Motor neuron (in vitro differentiated cells): ENCODE measurements at places on chromosomes 5 and 9.

GRCh38 chr5:71914281-71914680 is 193.0 kb upstream of the MAP1B start:
- ATAC-seq, result no peak

GRCh38 chr9:97604901-97605645 is 28.1 kb downstream of the TSTD2 start:
- ATAC-seq, result no peak

- no peak for ATAC-seq
Observed at GRCh38 chr9:14412775-14413174, 98.8 kb upstream of the NFIB start.

DNA sequence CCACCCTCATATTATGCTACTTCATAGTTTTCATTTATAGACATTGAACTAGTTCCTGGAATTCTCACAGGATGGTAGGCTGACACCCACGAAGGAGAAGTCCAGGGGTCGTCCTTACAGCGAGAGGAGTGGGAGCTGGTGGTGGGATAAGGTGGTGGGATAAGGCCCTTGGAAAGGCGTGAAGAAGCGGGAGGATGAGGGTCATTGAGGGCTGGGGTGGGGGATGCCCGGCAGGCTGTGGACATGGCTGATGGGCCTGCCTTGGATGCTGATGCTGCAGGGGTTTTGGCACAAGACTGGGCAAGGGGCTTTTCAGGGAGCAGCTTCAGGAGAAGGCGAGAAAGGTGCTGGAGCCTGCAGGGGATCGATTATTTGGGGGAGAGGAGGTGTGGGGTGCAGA is 9.4 kb downstream of the DAB2IP start:
- ATAC-seq, result no peak

DNA sequence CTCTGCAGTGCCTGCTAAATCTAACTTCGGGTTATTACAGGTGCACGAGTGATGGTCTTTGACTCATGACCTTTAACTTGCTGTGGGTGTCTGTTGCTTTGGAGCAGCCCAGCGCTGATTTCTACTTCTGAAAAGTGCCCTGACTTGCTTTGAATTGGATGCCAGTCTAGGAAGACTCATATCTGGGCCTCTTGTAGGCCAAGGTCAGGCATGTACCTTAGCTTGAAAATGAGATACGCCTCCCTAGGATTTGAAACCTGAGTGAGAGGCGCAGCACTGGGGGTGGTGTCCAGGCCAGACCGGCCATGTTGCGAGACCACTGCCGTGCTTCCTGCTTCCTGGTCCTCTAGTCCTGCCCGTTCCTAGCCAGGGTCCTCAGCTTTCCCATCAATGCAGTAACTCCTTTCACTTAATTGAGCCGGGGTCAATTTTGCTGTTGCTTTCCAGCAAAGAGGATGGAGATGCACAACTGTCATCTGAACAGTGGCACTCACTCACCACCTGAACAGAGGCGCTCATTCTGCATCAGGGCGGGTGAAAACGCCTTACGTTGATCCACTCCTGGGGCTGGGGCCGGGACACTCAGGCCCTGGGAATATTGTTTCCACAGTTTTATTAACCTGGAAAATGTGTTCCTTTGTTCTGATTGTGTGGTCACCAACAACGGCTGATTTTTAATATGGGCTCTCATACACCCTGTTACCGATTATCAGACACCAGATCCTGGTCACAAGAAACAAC is 14.3 kb downstream of the PCAT7 start:
- no peak for ATAC-seq

- ATAC-seq, result no peak
Observed at GRCh38 chr5:41755705-41756104, 114.5 kb downstream of the OXCT1 start.

- peak; percentile 30 for ATAC-seq
Observed at GRCh38 chr5:1103093-1103492, 8.8 kb downstream of the SLC12A7 start.

- no peak for ATAC-seq
Observed at GRCh38 chr5:181198905-181199519, 6.0 kb downstream of the TRIM7 start.

GRCh38 chr5:31754741-31755675 is 116.1 kb downstream of the PDZD2 start:
- ATAC-seq, result no peak

- no peak for ATAC-seq
Observed at GRCh38 chr5:103617913-103618312, 55.3 kb upstream of the NUDT12 start.

DNA sequence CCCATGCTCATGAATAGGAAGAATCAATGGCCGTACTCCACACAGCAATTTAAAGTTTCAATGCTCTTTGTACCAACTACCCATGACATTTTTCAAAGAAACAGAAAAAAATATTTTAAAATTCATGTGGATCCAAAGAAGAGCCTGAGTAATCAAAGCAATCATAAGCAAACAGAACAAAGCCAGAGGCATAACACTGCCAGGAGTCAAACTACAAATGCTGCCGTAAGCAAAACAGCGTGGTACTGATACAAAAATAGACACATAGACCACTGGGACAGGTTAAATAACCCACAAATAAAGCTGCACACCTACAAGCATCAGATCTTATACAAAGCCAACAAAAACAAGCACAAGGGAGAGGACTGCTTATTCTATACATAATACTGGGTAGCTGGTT is 107.7 kb downstream of the CHSY3 start:
- no peak for ATAC-seq

DNA sequence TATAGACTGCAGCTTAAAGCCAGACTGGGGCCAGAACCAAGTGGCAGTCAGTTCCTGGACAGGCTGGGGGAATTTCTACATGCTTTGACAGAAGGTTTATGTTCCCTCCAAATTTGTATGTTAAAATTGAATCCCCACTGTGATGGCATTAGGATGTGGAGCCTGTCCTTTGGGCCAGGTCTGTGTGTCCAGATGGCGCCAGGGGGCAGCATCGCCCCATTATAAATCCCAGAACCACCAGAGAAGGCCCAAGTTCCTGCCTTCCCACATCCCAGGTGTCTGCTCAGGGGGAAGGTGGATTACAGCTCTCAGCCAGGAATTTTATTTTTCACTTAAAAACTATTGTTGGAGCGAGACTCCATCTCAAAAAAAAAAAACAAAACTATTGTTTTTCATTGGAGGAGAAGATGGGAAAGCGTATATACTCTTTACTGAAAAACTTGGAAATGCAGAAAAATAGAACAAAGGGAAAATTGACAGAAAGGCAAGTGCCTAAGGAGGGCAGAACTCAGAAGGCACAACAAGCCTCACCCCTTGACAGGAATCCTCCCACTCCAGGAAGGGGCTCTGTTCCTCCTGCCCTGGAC is 5.0 kb downstream of the IL3 start:
- peak; percentile 70 for ATAC-seq

GRCh38 chr9:76878933-76879332 is 27.0 kb downstream of the PRUNE2 start:
- no peak for ATAC-seq

- ATAC-seq, result no peak
Observed at GRCh38 chr5:14251733-14252132, 108.6 kb downstream of the TRIO start.
